Stimulated activated CD4-positive, alpha-beta T cell treated with anti-CD3 and anti-CD28 coated beads, Interleukin-1b, Interleukin-23, amount 100 ng/mL, for 4 hours (primary cell): ENCODE measurements at places on chromosomes 3 and 15.

DNA sequence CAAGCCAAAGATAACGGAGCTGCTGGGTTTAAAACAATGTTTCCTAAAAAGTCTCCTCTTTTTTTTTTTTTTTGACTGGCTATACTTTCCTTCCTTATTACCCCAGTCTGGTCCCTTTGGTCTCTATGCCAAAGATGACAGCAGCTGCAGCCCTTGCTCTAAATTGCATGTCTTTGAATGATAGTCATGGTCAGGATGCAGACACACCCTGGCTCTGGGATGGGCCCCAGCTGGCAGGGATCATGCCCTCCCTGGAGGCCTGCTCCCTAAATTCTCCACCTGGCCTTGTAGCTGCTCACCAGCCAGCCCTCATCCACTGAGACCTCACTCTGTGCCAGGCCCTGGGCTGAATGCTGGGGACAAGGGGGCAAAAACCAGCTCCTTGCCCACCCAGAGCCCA, 95.8 kb downstream of the MESD start:
- DNase-seq: no peak

- DNase-seq: no peak
These were observed 3.6 kb downstream of the WWTR1 start for GRCh38 chr3:149654188-149654601.

DNA sequence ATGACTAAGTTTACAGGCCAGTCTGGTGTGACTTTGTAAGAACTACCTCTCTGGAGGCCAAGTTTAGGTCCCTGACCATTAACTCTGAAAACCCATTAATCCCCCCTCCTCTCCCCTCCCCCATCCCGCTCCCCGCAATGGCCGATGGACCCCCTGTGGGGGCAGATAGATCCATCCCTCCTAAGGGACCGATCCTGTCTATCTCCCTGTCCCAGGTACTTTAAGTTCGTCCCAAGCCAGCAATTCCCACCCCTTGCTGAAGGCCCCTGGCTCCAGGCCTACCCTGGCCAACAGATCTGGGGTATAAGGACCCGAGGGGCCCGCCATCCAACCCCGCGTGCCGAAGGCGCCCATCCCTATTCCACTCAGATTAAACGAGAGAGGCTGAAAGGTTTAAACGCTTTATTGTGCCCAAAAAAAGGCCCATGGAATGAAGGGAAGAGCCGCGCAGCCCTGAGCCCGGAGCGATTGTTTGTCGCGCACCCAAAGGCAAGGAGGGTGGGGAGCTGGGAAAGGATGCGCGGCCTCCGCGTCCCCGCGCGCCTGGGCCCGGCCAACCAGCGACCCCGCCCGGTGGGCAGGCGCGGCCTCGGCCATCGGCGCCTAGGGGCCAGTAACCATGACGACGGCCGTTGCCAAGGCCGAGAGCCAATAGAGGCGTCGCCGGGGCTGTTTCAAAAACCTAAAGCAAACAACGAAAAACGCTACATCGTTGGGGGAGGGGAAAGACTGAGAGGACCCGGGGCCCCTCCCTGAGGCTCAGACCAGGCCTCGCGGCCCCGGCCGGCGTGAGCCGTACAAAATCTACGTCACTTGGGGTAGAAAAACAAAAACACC, 35.9 kb downstream of the HMCES start:
- DNase-seq: peak; percentile 31

- DNase-seq: no peak
These were observed 109.6 kb downstream of the ADCY5 start for GRCh38 chr3:123339302-123339701.

DNA sequence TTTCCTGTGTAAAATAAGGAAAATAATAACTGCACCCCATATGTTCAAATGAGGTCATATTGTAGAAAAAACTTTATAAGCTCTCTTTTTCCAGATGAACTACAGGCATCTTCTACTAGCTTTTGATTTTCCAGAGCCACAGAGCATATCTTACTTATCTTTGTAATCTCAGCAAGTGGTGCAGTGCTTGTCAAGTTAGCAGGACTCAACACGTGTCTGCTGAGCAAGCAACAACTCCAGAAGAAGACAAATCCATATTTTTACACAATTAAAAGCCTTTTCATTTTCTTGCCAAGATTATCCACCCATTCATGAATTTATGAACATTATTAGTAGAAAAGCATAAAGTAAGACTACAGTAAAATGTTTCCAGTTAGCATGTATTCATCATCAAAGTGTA, 14.4 kb upstream of the TSC22D2 start:
- DNase-seq: no peak

DNA sequence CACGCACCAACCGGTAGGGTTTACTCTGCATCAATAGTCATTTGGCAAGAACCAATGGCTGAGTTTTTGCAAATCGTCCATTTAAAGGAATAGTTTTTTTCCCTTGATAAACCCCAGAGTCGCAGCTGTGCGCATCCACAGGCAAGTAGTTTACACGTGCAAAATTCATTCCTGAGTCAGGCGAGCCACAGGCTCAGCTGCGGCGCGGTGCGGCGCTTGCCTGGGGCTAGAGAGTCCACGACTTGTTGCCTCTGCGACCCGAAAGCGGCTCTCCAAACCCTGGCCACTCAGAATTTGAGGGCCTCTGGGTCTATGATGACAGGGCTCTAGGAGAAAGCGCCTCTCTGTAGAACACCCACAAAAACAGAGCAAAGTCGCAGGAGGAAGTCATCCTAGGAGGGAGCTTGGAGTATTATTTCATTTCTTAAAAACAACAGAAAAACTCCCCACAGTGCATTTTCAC, 36.7 kb downstream of the ZIC4 start:
- DNase-seq: no peak

DNA sequence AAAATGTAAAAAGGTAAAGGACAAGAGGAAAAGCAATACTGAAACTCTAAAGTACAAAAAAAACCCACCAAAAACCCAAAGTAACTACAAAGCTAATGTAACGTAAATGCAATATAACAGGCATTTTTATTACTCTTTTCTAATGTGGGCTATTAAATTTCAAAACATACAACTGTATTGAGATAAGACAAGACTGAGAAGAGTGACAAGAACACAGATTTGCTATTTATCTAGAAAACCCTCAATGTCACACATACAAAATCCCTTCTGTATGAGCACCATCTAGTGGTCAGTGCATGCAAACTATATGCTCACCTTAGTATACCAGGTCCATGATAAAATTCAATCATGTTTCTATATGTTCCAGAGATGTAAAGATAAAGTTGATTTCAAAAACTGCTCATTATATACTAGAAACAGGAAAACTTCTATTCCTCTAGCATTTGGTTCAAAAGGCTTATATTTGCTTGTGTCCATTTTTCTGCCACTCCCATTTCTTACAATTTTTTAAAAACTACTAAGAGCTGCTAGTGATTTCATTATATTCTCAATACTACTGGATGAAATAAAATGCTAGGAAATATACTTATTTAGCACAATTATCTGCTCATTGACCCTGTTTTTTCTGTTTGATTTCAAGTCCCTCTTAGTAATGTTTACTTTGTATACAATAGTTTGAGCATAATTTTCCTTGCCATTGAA, 111.4 kb downstream of the DLG1 start:
- DNase-seq: no peak

DNA sequence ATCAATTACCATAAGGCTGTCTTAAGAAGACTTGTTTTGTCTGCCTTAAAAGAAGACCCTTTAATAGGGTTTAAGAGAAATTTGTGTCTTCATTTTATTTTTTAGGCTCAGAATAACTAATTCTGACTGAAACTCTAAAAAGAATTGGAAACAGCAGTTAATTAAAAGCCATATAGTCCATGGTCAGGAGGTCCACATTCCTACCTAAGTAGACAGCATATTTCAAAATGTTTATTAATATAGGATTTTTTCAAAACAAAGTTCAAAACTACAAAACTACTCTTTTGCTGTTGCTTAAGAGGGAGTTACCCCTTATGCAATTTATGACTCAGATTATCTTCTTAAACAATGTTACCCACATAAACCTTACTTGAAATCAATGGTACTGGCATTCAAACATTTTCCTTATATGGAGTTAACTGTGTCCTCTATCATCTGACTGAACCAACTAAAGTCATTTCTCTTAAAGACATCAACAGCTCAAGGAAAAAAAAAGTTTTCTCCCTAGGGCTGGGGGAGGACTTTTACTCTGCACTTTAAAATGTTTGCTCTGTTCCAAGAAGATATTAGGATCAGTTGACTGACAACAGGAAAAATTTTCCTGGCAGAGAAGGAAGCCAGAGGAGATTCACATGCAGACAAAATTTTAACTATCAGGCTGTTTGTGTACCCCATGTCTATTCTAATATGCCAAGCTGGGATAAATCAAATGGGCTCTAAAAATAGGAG, 56.8 kb upstream of the NANOGP8 start:
- no peak for DNase-seq

- no peak for DNase-seq
These were observed 93.3 kb downstream of the SEMA5B start for GRCh38 chr3:122934251-122934650.

- DNase-seq: no peak
These were observed 79.7 kb upstream of the C2CD4B start for GRCh38 chr15:62244762-62245161.

GRCh38 chr3:123201223-123201556, 553 bp upstream of the SEC22A start:
- no peak for DNase-seq

GRCh38 chr15:68924866-68925560, 5.3 kb upstream of the SPESP1 start:
- peak; percentile 55 for DNase-seq
